Activated naive CD4-positive, alpha-beta T cell treated with anti-CD3 and anti-CD28 coated beads for 36 hours (primary cell): ENCODE measurements at places on chromosomes 7 and 10. TPM values are rescaled to one million over a fixed set of nuclear protein-coding genes. Genes with fewer than 3 reads are reported as not detected.

GRCh38 chr10:62554632-62555199, 180.5 kb downstream of the ZNF365 start:
- H3K27ac ChIP-seq = no peak overlapping the region
- H3K4me1 ChIP-seq = no peaks in the 10 kb centered on the region
- no peaks in the 10 kb centered on the region for H3K27me3 ChIP-seq
- H3K36me3 ChIP-seq = no peaks in the 10 kb centered on the region

The ARHGAP22 gene
- not detected for total RNA-seq

- DNase-seq = no peak
- H3K4me1 ChIP-seq = no peaks in the 10 kb centered on the region
- no peak overlapping the region for H3K4me3 ChIP-seq
- no peaks in the 10 kb centered on the region for H3K36me3 ChIP-seq
- H3K27ac ChIP-seq = no peak overlapping the region
- H3K27me3 ChIP-seq = peaks cover 23% of the 10 kb centered on the region
Observed at GRCh38 chr10:25048450-25048849, 32.0 kb downstream of the THNSL1 start.

DNA sequence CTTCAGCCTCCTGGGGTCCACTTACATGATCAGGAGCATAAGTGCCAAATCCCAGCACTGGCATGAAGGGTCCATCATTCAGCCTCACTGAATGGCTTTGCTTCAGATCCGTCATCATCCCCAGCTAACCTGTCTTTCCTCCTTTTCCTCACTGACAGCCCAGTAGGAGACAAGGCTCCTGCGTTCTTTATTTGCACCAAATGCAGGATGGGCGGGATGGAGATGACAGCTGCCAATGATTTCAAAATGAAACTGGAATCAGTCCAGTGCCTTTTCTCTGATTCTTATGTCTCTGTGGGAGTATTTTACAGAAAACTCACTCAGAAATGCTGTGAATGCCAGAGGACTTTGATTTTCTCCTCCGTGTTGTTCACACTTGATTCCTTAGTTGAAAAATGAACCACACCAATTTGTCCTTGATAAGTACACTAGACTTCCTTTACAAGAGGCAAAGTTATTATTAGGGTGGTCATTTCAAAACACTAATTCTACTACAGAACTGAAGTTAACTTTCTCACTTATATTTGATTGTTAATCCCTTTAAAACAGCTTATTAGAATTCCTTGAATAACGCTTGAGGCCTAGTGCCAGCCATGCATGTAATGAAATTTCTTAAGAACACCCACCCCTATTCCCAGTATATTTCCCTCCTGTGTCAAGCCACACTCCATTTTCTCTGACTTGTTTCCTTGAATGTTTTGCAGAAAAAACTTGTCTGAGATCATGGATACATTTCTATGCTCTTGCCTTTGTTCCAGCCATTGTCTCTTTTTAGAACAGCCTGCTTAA, at the start of gene AKR1C8:
TSS of gene AKR1C8 (minus strand) at position 164 of the 789 bp plus-strand sequence. CDS start at position 118, 46 bp downstream.
- no peaks in the 10 kb centered on the region for H3K4me1 ChIP-seq
- no peak for DNase-seq
- no peak within 1 kb of the TSS for H3K27ac ChIP-seq
- H3K27me3 ChIP-seq = no peaks in the 10 kb centered on the region

The BTBD16 gene
- total RNA-seq = not detected

- H3K4me3 ChIP-seq = no peak overlapping the region
- no peaks in the 10 kb centered on the region for H3K4me1 ChIP-seq
- no peaks in the 10 kb centered on the region for H3K36me3 ChIP-seq
- H3K27ac ChIP-seq = no peak overlapping the region
- no peak for DNase-seq
- H3K27me3 ChIP-seq = peaks cover 30% of the 10 kb centered on the region
Observed at GRCh38 chr10:9268176-9268575, 1213.7 kb downstream of the GATA3 start.

GRCh38 chr10:99569961-99570360, 37.2 kb downstream of the NKX2-3 start:
- no peak overlapping the region for H3K4me3 ChIP-seq
- no peak for DNase-seq
- no peak overlapping the region for H3K27ac ChIP-seq
- H3K27me3 ChIP-seq = peaks cover 9% of the 10 kb centered on the region

DNA sequence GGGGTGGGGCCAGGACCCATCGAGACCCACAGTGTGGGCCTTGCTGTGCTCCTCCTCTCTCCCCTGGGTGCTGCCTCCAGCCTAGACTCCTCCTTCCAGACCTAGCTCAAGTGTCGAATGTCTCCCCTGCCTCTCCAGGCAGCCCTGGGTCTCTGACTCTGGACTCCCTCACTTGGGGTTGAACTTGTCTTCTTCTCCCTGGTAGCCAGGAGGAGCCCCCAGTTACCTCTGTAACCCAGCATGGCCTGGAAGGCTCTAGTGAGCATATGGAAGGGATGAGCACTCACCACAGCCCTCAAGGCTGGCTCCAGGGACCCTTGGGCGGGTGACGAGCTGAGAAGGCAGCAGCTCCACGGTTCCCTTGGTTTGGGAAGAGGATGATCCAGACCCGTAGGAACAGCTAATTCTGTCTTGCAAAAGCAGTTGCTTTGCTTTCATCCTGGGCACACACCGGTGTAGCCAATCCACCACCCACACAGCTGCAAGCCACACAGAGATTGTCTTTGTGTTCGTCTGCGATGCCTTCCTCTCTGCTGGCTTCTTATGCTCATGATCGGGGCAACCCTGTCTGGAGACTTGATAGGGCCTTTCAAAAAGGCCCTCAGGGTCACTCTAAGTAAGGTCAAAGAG, 52.3 kb upstream of the ANTXRL start:
- H3K4me3 ChIP-seq = no peak overlapping the region
- H3K27ac ChIP-seq = no peak overlapping the region
- peaks cover 10% of the 10 kb centered on the region for H3K4me1 ChIP-seq
- DNase-seq = no peak

DNA sequence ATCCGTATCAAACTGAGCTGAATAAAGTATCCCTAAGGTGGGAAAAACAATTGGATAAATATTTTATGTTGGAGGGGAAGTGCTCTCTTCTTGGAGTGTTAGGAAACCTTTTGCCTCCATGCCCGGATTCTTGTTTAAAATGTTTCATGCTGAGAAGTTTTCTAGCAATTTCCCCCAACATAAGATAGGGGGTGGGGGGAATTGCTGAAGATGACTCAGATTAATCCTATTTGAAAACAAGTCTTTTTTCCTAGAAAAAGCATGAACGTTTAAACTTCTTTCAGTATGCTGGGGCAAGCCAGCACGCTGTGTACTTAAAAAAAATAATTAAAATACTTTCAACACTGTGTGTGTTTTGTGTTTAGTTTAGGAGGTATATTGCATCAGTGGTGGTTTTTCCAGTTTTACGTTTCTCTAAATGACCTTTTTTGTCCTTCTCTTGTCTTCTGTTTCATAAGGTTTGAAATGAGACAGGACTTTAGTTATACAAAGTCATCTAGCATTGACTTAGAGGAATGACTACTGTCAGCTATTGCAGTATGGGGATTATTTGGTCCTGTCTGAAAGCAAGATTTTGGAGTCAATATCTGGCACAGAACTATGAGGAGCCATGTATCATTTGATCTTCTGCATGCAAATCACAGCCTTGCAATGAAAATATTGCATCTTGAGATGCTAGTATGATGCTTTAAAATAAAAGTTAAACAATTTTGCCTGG, 295.9 kb downstream of the GATA3 start:
- H3K4me3 ChIP-seq = no peak overlapping the region
- no peak for DNase-seq
- H3K27me3 ChIP-seq = no peaks in the 10 kb centered on the region
- no peaks in the 10 kb centered on the region for H3K36me3 ChIP-seq
- no peak overlapping the region for H3K27ac ChIP-seq

GRCh38 chr10:29517352-29517923, 117.3 kb downstream of the SVIL start:
- no peak for DNase-seq
- H3K36me3 ChIP-seq = peaks cover 10% of the 10 kb centered on the region
- H3K4me1 ChIP-seq = no peaks in the 10 kb centered on the region
- H3K27ac ChIP-seq = no peak overlapping the region
- no peak overlapping the region for H3K4me3 ChIP-seq
- no peaks in the 10 kb centered on the region for H3K27me3 ChIP-seq

GRCh38 chr10:57624856-57625592, 642.7 kb downstream of the IPMK start:
- H3K27me3 ChIP-seq = no peaks in the 10 kb centered on the region
- no peak for DNase-seq
- H3K36me3 ChIP-seq = no peaks in the 10 kb centered on the region
- no peak overlapping the region for H3K27ac ChIP-seq
- no peak overlapping the region for H3K4me3 ChIP-seq

DNA sequence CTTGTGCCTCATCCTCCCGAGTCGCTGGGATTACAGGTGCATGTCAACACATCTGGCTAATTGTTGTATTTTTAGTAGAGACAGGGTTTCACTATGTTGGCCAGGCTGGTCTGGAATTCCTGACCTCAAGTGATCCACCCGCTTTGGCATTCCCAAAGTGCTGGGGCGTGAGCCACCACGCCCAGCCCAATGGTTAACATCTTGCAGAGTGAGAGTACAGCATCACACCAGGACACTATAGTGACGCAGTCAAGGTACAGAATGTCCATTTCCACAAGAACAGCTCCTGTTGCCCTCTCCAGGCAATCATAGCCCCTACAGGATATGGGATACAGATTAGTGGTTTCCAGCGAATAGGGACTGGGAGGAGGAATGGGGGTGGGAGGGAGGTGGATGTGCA, 34.0 kb downstream of the MYO1G start:
- H3K36me3 ChIP-seq = no peaks in the 10 kb centered on the region
- H3K4me3 ChIP-seq = no peak overlapping the region
- no peak for DNase-seq
- no peaks in the 10 kb centered on the region for H3K4me1 ChIP-seq
- no peak overlapping the region for H3K27ac ChIP-seq

DNA sequence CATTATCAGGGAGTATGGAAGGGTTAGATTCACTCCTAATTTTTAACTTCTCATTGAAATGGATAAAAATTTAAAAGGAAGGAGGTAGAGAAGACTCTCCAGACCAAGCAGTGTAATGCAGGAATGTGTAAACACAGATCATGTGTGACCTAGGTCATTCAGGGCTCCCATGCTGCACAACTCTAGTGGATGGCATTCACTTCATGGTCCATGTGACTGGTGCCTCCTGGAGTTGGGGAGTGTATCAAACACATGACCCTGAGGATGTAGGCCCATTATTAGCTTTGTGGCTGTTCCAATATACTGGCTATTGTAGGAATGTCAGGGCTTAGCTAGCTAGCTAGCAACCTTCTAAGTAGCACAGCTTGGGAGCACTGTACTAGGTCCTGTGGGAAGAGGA, 109.9 kb downstream of the SLC25A13 start:
- H3K4me1 ChIP-seq = no peaks in the 10 kb centered on the region
- no peak overlapping the region for H3K4me3 ChIP-seq
- DNase-seq = no peak
- H3K27me3 ChIP-seq = no peaks in the 10 kb centered on the region
- H3K27ac ChIP-seq = no peak overlapping the region

The IFIT1B gene
- total RNA-seq = not detected
